ENCODE measurements at places on chromosomes 3 and 15.
A peak's percentile ranks its signal among the peaks of the same experiment; 100 is the strongest.

DNA sequence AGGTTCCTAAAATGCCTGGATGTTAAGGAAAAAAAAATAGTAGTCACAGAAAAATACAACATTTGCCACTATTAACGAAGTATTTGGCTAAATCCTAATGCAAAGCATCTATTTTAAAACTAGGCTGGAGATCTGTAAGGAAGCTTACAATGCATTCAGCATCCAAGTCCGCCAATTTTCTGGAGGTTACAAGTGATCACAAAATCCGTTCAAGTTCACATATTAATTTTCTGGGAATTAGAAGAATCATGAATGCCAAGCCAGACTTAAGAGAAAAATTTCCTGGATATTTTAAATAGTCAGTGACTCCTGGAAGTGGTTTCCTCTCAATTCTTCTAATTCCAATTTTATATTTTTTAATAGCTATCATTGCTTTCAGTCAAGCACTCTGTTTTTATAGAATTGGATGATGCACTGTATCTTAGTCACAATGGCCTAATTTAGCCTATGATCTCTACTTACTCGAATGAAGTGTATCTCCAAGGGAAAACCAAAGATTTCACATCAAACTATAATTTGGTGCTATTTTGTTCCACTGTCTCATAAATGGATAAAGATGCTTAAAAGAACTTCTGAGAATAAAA is 60.4 kb downstream of the P3H2 start:
- DNase-seq = no peak

- no peak for DNase-seq
Measured at GRCh38 chr3:38644662-38645053, 4.8 kb downstream of the SCN5A start.

GRCh38 chr3:19596408-19596807 is 337.6 kb downstream of the EFHB start:
- DNase-seq = no peak

DNA sequence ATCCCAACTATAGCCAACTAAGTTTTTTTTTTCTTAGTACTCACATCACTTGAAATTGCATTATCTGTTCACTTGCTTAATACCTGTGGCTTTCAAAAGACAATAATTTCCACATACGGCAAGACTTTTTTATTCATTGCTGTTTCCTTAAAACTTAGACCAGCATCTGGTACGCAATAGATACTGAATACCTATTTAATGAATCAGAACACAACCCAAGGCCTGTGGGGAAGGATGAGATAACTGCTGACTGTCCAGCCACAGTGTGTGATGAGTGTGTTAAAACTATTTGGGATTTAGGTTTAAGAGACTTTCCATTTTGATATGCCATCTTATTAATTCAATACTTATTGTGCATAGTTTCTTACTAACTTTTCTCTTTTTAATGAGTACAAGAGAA is 988.7 kb downstream of the NTRK3 start:
- DNase-seq = peak; percentile 88

DNA sequence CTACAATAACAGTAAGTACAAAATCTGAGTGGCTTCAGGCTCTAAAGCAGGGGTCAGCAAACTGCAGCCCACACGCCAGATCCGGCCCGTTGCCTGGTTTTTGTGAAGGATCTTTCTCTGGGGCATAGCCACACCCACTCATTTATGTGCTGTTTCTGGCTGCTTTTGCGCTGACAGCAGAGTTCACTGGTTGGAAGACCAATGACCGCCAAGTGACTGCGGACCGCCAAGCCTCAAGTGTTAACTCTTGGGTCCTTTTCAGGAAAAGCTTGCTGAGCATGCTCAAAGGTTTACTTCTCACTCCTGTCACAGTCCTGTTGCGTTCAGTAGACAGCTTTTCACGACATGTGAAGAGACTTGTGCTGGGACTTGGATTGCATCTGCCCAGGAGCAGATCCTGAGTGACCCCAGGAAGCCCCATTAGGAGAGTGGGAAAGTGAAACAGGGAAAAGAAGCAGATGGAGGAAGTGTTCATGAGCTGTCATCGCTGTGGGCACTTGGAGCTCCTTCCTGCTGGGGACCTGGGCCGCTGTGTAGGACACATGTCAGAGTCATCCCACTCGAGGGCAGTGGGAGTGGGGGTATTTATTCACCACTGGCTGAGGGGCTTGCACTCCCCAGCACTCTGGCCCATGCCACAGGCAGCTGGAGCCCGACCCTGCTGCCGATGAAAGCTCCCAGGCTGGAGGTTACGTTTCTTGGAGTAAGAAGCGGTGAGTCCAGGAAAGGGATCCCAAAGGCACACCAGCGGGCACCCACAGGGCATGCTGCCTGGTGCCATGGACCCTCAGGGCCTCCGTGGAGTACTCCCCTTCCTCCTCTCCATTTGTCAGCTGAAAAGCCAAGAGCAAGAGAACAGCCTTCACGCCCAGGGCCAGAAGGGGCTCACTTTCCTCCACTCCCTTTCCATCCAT is 249.1 kb downstream of the PLCL2 start:
- no peak for DNase-seq

DNA sequence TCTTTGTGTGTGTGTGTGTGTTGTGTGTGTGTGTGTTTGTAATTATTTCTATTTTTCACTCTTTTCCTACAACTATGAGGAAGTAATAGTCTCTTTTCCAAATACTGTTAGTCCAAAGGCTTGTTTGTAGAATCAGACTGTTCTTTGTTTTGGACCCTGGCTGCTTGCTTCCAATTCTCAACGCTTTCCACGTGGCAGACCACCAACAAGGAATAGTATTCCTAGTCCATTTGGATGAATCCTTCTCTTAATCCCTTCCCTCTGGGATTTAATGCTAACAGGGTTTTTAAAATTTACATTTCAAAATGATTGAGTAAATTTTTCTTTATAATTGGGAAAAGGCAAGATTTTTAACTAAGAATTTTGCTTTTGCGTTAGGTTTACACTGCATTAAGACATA is 62.7 kb downstream of the ADAMTSL3 start:
- DNase-seq = no peak

DNA sequence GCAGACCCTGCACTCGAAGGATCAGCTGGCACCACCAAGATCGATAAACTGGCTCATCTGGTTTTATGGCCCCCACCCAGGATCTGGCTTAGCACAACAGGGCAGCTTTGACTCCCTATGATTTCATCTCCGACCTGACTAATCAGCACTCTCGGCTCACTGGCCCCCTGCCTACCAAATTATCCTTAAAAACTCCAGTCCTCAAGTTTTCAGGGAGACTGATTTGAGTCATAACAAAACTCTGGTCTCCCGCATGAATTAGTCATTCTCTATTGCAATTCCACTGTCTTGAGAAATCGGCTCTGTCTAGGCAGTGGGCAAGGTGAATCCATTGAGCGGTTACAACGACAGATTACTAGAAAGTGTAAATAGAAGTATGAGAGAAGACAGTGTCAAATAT is 521.9 kb upstream of the RGMA start:
- no peak for DNase-seq

DNA sequence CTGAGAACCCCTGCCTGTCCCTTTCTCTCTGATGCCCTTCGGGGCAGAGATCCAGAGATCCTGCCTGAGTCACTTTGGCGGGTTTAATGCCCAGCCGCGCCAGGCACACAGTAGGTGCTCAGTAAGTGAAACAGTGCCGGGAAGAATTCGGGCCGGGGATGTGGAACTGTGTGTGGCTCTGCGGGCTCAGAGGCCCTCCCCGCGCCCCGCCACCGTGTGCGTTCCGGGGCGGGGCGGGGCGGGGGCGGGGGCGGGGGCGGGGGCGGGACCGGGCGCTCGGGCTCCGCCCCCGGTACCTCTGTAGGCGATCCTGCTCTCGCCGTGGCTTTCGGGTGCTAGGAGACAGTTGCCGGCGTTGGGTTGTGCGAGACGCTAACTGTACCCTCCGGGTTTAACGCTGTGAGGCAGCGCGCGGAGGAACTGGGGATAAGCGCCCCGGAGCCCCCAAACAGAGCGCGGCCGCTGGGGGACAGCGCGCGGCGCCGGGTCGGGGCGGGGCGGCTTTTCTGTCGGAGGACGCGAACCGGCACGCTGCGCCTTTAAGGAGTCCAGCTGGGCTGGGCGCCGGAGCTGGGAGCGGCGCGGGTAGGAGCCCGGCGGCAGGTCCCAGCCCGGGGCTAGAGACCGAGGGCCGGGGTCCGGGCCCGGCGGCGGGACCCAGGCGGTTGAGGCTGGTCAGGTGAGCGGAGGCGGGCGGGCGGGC is at the start of gene ABHD6:
ABHD6 (plus strand) TSS at position 555 of the 703 bp plus-strand sequence. CDS start 18,795 bp downstream, outside the sequence.
- DNase-seq = no peak

DNA sequence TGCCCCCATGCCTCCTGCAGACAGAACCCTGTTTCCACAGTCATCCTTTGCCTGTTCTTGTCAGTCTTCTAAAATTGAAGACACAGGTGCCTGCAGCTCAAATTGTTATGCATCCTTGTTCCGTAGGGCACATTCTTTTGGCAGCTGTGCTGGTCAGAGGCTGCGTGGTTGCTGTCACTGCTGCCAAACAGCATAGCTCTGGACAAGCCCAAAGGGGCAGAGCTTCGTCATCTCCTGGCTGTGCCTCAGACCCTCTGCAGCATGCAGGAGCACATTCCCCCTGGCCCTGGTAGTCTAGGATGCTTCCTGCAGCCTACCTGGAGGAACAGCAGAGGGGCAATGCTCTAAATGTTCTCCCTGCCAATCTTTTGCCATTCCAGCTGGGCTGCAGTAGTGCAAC is 2.1 kb upstream of the FBXL22 start:
- no peak for DNase-seq

DNA sequence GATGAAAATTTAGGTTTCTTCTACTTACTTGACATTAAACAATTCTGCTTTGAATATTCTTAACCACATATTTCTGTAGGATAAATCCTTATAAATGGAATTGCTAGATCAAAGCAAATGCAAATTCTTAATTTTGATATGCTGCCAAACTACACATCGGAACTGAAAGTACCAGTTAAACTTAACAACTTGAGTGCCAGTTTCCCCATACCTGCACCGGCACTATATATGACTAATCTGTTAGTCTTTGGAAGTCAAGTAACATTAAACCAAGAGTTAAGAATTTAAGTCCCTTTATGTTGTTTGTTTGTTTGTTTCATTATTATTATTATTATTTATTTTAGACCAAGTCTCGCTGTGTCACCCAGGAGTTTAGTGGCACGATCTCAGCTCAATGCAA is 103.9 kb upstream of the AKAP13 start:
- no peak for DNase-seq

GRCh38 chr3:114624571-114625181 is 330.8 kb downstream of the TIGIT start:
- peak; percentile 87 for DNase-seq

DNA sequence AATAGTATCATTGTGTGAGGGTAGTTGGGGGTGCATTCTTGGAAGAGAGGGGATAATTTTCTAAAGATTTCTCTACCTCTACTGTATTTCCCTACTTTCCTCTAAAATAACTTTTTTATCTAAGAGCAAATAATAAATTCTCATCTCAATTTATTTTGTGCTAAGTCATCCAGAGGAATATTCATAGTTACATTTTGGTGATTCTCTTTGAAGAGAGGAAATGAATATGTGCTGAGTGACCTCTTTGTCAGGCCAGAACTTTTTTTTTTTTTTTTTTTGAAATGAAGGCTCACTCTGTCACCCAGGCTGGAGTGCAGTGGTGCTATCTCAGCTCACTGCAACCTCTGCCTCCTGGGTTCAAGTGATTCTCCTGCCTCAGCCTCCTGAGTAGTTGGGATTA is 15.1 kb upstream of the CCDC80 start:
- DNase-seq = no peak

DNA sequence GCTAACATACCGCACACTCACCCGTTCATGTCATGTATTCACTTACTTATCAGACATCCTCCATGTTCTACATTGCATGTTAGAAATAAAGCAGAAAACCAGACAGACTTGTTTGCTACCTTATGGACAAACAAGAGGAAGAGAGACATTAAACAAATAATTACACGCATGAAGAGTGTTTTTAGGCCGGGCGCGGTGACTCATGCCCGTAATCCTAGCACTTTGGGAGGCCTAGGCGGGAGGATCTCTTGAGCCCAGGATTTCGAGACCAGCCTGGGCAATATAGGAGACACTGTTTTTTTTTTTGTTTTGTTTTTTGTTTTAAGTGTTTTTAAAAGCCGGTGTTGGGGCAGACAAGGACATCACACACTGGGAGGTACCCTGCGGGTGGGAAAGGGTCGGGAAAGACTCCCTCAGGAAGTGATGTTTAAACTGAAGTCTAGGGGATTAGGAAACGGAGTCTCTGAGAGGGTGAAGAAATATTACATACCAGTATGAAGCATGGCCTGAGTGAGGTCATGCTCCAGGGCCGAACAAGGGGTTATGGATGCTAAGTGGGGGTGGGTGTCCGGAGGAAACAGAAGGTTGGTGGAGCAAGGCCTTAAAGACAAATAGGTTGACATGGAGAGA is 2.1 kb upstream of the USP3 start:
- DNase-seq = no peak

GRCh38 chr3:72451841-72452240 is 396.4 kb downstream of the SHQ1 start:
- no peak for DNase-seq

GRCh38 chr3:155270063-155270462 is 23.4 kb downstream of the STRIT1 start:
- DNase-seq = no peak

DNA sequence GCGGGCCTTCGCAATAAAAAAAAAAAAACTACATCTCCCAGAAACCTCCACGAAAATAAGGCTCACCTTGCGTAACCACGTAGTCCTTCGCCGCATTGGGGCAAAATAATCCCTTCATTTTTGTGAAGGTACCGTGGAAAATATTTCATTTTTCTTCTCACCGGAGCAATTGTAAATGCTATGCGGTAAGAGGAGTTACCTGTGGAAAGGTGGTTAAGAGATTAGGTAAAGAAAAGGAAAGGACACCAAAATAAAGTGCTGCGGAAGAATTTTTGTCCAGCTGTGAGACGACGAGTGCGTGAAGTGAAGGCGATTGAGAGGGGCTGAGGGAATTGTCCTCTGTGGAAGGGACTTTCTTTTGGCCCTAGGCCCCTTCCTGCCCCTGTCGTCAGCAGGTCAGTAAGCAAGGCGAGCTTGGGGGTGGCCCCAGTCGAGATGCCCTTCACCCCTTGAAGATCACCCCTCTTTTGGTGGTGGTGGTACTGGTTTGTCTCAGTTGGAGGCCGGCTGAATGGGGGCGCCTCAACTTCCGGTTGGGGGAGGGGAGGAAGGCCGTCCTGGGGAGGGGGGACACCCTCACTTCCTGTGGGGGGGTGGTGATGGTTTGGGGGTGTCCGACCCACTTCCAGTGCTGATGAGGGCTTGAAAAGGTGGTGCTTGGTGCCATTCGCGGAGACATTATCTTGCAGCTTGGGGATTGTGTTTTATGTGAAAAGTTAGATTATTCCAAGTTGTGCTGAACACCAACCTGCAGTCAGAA is at the start of gene HMG20A:
HMG20A (plus strand) TSS at position 279 of the 760 bp plus-strand sequence. CDS start 37,520 bp downstream, outside the sequence.
- no peak for DNase-seq

DNA sequence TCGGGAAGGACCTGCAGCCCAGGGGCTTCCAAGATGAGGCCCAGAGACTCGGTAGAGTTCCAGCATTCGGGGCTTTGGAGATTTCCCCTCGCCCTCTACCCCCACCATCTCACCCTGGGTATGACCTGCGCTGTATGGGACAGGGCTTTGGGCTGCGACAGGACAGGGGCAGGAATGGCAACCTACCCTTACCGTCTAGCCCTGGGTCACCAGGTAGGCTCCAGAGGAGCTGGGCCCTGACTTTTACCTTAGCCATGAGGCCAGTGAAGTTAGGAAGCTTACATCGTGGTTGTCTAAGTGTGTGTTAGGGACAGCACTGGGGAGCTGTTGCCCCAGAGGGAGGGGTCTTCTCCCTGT is 683 bp downstream of the PPM1M start:
- no peak for DNase-seq

GRCh38 chr15:90763366-90764099 is 46.4 kb downstream of the BLM start:
- no peak for DNase-seq
